ENCODE measurements at places on chromosomes 5 and 9. TPM values are rescaled to one million over a fixed set of nuclear protein-coding genes. Genes with fewer than 3 reads are reported as not detected.

S1PR3 gene
- 94.0 TPM for total RNA-seq

SWI5 gene
- 27.8 TPM for total RNA-seq

CSF1R gene
- 37.2 TPM for total RNA-seq

RNF44 gene
- 51.6 TPM for total RNA-seq

SLC1A1 gene
- total RNA-seq: 3.0 TPM

LCN6 gene
- not detected for total RNA-seq

PCDHA6 gene
- total RNA-seq: 0.14 TPM

SLC36A2 gene
- not detected for total RNA-seq

PCDHGB6 gene
- total RNA-seq: 6.0 TPM

SOWAHA gene
- total RNA-seq: 0.06 TPM

TUSC1 gene
- total RNA-seq: 13.6 TPM

SLCO6A1 gene
- not detected for total RNA-seq

CATSPER3 gene
- total RNA-seq: 0.28 TPM

C9orf72 gene
- 6.2 TPM for total RNA-seq

FAM221B gene
- not detected for total RNA-seq

PCDHGB5 gene
- 12.5 TPM for total RNA-seq

GARNL3 gene
- 12.2 TPM for total RNA-seq

PHYHD1 gene
- 51.1 TPM for total RNA-seq

PLPP7 gene
- 11.1 TPM for total RNA-seq

All from adrenal gland (tissue), 19 donors.